ENCODE measurements at places on chromosomes 1 and 21. TPM values are rescaled to one million over a fixed set of nuclear protein-coding genes. Genes with fewer than 3 reads are reported as not detected.

DNA sequence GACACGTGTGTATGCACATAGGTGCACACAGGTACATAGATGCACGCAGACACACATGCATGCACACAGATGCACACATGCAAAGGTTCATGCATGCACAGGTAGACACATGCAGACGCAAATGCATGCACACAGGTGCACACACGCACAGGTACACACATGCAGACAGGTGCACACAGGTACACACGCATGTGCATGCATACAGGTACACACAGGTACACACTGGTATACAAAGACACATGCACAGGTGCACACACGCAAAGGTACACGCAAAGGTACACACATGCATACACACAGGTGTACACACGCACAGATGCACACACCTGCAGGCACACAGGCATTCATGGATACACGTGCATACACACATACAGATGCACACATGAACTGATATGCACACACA, 8.8 kb downstream of the NOC2L start:
- no peak for DNase-seq

GRCh38 chr1:152018537-152018936, 18.3 kb downstream of the S100A11 start:
- no peak for DNase-seq

- peak; percentile 22 for DNase-seq
Observed at GRCh38 chr1:26225033-26225831, 8.8 kb upstream of the CEP85 start.

DNA sequence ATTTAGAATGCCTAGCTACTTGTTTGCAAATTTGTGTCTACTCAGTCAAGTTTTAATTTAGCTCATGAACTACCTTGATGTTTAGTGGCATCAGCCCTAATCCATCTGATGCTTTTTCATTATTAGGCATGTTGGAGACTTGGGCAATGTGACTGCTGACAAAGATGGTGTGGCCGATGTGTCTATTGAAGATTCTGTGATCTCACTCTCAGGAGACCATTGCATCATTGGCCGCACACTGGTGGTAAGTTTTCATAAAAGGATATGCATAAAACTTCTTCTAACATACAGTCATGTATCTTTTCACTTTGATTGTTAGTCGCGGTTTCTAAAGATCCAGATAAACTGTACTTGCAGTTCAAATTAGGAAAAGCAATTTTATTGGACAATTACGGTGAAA, 7.6 kb downstream of the SOD1 start:
- DNase-seq, result no peak

DNA sequence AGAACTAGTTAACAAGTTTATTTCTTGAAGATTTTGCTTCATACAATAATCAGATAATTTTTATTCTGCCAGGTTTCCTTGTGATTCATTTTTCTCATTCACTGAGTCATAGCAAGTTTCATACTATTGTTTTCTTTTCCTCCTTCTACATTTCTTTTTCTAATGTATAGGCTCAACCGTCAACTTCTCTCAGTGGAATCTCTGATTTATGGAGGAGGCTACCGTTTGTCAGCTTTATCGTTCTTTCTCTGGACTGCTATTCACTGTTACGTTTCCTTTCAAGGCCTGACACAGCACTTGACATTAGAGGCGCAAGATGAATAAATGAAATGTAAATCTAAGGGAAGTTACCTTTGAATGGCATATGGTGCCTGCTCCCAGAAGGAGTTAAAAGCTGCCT, 284.3 kb upstream of the NR5A2 start:
- no peak for DNase-seq

DNA sequence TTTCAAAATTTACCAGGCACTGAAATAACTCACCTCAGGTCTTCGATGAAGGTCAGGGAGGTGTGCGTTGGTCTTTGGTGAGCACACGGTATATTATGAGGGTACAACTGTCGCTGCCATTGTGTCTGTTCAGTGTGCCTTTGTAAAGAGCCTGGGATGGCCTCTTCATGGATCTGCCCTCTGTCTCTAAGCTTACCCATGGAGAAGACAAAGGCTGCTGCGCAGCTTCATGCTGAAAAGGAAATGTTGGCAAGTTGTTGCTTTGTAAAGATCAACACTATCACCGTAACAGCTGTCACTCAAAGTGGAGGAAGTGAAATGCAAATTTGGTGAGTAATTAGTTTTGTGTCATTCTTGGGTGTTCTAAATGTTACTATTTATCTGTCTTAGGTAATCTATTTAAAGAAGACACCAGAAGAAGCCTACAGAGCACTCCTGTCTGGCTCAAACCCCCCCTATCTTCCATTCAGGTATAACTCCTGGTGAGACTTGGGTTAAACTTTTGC, 71.6 kb downstream of the CDC14A start:
- DNase-seq, result no peak

DNA sequence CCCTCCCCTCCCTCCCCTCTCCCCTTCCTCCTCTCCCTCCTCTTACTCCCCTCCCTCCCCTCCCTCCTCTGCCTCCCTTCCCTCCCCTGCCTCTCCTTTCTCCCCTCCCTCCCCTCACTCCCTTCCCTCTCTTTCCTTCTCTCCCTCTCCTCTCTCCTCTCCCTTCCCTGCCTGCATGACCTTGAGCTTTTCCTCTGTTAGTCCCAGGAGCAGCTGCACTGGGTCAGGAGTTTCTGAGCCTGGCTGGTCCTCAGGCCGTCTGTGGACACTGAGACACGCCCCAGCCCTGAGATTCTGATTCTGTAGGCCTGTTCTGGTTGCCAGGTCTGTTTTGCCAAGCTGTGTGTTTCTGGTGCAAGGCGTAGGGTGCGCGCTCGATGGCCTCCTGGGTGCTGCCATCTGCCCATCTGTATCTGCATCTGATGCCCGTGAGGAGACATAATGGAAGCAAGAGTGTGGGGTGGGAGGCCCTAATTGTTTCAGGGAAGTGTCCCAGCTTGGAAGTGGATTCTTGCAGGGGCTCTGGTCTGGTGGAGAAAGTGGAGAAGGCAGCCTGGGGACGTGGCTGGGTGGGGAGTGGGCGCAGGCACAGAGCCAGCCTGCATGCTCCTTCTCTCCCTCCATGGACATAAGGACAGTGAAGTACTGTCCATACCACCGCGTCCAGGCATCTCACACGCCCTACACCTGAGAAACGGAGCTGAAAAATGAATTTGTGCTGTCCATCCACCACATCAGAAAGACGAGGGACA, 97.2 kb downstream of the WDR4 start:
- no peak for DNase-seq

- no peak for DNase-seq
Observed at GRCh38 chr1:14790982-14791381, 192.5 kb downstream of the KAZN start.

- DNase-seq, result no peak
Observed at GRCh38 chr1:232667094-232667777, 37.3 kb upstream of the SIPA1L2 start.

DNA sequence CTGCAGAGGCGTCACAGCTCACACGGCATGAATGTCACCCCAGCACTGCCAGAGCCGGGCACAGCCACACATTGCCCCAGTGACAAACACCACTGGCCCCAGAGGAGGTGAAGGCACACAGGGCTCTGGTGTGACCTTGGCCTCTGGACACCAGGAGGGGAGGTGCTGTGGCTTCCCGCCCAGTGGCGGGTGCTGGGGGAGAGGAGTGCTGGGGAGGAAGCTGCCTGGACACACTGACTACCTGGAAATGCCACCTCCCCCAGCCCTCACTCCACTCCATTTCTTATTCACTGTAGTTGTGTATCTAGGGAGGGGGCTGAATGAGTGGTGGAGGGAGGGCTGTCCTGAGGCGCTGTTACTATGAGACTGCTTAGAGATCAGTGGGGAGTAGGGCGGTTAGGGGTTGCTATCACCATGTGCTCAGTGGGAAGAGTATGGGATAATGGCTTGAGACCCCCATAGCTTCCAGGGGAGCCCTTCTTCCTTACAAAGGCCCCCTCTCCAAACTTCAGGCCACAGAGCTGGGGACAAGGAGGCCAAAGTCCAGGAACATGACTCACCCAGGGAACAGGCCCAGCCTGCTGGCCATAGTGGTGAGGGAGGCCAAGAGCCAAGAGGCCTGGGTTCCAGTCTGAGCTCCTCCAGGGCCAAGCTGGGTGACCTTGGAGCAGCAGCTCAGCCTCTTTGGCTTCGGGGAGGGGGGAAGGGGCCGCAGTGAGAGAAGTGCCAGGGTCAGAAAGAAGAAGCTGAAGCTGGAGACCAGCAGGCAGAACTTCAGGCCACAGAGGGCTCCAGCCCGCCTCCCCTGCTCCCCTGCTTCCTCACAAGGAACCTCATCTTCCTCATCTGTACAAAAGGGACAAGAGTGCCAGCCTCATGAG, 40.1 kb downstream of the AHDC1 start:
- peak; percentile 58 for DNase-seq

DNA sequence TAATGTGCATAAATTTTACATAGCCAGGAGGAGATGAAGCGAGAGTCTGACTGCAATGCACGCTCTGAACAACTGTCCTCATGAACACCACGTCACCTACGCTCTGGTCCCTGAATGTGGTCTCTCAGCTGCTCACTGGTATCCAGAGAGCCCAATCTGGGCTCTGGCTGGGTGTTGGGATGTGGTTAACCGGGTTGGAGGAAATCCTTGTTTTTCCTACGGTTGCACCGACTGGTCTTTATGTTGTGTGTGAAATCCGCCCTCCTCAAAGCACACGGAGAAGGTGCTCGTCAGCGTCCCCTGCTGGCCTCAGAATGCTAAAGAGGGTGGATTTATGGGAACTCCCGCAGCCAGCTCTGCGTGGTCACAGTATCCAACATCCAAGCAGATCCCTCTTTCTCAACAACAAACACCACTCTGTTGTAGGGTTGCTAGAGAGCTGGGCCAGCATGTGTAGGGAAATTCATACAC, 51.8 kb upstream of the FAM89A start:
- peak; percentile 24 for DNase-seq

- DNase-seq, result no peak
Observed at GRCh38 chr21:18252256-18252655, 7.6 kb downstream of the CHODL start.

The CGN gene
- 0.17 TPM for polyA plus RNA-seq

The VCAM1 gene
- polyA plus RNA-seq, result 0.92 TPM

The HAO2 gene
- not detected for polyA plus RNA-seq

Measured in fibroblast of lung (primary cell).